Stimulated activated CD4-positive, alpha-beta T cell treated with anti-CD3 and anti-CD28 coated beads, TNF-alpha, amount 100 ng/mL, for 24 hours (primary cell): ENCODE measurements at places on chromosomes 3 and 15.

GRCh38 chr3:193874997-193875593, 260.9 kb upstream of the HES1 start:
- no peak for DNase-seq

DNA sequence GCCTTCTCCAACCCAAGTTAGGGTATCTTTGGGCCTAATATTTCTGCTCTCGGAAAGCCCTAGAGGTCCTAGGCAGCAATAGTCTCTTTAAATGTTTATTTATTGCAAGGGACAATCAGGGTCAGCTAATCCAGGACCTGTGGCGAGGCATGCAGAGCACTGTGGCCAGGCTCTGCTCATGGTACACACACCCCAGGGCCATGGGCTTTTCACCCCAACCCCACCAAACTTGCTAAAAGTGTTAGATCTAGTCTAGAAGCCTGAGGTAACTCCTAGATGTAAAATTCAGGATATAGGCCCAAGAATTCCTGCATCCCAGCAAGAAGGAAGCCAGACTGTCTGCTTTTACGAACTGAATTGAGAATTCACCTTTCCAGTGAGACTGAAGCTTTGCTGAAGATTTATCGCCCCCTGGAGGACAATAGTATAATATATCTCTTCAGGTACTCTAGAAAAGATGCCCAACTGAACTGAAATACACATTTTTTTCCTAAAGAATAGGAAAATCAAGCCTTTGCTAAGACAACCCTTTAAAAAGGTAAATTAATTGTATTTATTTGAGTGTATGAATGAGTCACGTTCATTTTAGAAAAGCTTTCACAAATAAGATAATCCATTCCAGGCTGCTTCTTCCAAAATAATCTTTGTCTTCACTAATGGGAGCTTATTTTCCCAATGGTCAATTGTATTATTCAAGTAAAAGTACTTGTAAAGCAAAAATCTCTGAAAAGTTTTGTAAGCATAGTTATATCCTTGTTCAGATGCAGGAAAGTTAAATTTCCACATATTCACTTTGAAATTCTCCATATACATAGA, 89.8 kb downstream of the LRRC3B start:
- no peak for DNase-seq

GRCh38 chr15:72116731-72117485, 1.0 kb downstream of the MYO9A start:
- DNase-seq: no peak

DNA sequence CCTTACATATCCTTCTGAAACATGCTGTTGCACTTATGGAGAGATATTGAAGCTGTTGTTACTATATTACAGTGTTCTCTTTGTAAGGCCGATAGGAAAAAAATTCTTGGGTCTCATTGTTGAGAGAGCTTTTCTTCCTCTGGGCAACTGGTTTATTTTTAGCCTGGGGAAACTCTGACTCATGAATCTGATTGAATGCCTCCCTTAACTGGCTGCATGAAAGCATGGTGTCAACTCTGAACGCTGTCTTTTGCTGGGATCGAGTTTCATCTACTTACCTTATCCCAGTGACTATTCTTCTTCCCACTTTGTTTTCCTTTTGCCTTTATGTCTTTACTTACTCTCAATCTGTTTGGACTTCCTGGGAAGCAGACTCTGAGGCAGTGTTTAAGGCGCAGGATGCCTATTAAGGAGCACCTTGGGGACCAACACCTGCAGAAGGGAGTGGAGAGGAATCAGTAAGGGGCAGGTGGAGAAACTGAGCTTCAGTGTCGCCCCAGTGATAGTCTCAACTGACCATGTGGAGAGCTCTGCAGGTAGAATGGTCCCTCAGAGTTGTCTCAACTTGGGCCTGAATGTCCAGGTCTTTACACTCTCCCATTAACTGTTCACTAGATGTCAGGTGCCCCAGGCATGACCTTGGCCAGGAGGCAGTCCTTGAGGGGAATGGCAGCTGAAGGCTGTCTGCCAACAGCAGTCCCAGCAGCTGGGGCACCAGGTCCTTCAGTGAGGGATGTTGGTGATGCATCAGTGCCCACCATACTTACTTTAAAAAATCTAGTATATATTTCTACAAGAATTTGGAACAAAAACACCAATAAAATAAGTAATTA, 88.9 kb upstream of the CCNL1 start:
- DNase-seq: no peak

GRCh38 chr3:130925628-130926027, 31.7 kb downstream of the ATP2C1 start:
- DNase-seq: no peak

GRCh38 chr15:100385300-100386050, 43.7 kb upstream of the ADAMTS17 start:
- DNase-seq: no peak

DNA sequence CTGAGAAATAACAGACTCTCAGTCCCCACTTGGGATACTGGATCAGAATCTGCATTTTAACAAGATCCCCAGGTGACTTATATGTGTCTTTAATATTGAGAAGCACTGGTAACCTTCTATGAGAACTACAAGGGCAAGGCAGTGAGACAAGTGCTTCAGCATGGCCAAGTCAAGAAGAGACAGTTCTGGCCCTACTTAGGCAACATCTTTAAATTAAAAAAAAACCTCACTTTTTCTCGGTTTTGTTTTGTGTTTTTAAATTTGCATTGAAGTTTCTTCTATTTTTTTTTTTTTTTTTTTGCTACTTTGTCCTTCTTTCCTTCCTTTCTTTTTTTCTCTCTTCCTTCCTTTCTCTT, 42.5 kb upstream of the SPTSSB start:
- no peak for DNase-seq

GRCh38 chr3:53114412-53115074, 15.7 kb downstream of the RFT1 start:
- no peak for DNase-seq

GRCh38 chr3:37820286-37820685, 41.4 kb upstream of the CTDSPL start:
- DNase-seq: no peak

GRCh38 chr3:56075089-56075488, 393.2 kb downstream of the ERC2 start:
- DNase-seq: no peak

DNA sequence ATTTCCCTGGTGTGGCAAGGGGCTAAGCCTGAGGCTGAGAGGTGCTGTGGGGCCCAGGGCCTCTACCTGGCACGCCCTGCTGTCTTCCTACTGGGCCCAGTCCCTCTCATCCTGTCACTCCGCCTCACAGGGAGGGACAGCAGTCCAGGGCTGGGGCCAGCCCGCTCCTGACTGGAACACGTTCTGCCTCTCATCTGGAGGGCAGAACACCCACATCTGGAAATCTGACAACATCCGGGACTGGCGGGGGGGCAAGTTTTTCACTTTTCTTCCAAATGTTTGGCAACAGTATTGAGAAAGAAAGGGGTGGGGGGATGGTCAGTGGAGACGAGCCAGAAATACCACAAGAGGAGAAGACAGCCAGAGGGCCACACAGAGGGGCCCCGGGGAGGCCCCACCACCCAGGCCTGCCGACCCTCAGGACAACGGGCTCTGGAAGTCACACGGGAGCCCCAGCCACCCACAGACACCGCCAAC, 1.8 kb upstream of the MYL3 start:
- DNase-seq: no peak

DNA sequence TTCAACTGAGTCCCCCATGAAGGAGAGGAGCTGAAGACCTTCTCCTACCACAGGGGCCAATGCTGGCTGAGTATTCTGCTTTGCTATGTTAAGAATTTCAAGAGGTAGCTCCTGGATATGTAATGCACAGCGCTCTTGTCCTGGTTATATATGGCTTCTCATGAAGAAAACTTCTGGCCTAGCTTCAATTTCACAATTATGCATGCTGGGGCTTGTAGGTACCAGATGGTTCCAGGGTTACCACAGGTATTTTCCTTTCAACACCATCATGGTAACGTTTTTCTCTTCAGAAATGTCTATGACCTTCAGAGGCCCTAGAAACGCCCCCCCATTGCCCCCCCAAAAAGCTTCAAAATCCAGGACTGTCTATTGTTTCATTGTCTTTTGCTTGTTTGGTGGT, 311.7 kb upstream of the ICE2 start:
- no peak for DNase-seq

GRCh38 chr3:58535531-58536500, 1.2 kb downstream of the ACOX2 start:
- no peak for DNase-seq

DNA sequence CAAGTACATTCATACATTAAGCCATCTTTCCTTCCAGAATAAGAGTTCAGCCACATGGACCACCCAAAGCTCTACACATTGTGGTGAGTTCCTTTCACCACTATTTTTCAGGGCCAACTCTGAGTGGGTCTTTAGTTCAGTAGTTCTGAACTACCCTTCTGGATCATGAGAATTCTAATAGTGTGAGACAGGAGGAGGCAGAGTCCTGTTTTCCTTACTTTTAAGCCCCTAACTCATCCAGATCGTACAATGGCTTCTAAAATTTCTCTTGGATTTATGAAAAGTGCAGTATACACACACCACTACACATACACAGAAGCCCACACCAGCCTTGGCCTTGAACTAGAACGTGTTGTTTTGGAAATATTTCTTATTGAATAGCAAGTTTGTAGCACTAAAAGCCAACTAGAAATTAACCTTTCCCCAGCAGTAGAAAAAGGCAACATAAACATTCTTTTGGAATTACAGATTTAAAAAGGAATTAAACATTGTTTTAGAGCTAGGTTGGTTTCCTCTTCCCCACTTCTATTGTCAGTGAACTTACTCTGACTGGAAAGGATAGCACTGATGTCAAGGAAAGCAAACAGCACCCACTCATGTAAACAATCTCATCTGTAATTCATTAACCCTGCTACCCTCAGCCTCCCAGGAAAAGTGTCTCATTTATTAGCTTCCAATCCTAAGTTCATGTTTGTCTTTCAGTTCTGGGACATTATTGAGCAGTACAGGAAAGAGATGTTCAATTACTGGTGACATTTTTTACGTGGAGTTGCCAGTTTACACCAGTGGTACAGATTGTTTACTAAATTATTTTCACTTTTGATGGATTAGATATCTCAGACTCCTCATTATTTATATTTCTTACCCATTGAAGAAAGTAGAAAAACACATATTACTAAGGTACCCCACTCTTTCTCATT, 95.7 kb upstream of the AGTR1 start:
- no peak for DNase-seq

DNA sequence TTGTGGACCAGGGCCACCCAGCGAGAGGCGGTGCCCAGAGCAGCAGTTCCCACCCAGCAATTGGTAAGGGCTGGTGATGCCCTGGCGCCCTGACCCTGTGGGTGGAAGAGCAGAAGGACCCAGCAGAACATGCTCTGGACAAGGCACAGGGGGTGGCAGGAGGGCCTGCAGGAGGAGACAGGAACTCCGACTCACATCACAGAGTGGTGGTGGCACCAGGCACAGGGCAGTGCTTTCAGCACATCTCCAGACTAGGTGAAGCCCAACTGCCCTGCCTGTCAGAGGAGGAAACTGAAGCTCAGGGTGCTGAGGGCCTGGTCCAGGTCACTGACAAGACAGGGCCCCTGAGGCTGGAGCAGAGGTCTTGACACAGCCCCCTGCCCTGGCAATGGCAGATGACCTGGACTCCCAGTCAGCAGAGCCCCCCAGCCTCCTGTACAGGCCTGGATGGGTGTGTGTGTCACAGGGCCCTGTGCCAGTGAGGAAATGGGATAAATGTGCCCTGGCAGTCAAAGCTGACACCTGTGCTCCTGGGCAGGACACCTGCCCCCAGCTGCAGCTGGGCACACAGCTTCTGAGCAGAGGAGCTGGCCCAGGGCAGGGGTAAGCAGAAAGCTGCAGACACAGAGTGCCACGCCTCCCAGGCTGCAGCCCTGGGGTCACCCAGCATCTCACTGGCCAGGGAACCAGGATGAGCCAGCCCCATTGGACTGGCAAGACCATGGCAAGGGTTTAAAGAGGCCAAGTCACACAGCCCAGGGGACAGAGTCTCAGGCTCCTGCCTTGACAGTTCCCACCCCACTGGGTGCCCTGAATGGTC, 11.4 kb downstream of the KLF15 start:
- no peak for DNase-seq

DNA sequence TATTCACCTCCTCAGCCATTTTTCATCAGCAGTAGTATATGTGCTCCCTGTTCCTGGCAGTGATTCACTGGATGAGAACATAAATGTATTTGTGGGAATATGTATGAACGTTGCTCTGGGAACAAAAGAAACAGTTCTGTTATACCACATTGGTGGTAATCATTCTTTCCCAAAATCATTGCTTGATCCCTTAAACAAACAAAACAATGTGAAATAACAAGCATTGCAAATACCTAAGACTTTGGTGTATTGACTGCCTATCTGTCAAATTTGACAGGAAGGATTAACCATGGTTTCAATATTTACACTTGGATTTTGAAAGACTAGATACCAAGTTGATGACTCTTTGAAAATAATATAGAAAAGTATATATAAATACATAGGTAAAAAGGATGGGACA, 284.1 kb downstream of the FHIT start:
- DNase-seq: no peak

DNA sequence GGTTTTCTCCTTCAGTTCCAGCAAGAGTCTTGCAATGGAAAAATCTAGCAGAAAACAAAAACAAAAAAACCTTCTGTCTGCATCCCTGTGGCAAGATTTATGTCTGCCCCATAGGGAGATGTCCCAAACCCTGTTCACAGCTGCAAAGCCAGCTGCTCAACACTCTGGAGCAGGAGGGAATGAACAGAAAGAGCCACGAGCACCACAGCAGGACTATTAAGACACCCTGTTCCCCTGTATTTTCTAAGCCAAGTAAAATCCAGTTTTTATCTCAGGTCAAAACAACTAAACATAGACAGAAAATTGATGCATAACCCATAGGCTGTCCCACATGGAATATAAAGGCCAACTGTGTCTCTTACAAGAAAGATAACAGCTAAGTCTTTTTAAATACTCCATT, 357.9 kb downstream of the LSAMP start:
- DNase-seq: no peak

DNA sequence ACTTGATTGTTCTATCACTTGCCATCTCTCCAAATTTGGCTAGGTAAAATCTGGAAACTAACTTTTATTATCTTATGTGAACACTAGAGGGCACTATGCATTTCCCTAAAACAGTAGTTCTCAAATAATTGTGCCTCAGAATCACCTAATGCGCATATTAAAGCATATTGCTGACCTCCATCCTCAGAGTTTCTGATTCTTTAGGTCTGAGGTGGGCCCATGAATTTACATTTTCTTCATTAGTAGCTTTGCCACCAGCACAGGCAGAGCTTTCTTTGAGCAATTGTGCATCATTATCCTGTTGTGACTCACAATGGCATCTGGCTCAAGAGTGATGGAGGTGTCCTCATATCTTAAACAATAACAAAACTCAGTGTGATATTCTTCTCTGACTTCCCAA, 17.5 kb upstream of the BCHE start:
- no peak for DNase-seq

DNA sequence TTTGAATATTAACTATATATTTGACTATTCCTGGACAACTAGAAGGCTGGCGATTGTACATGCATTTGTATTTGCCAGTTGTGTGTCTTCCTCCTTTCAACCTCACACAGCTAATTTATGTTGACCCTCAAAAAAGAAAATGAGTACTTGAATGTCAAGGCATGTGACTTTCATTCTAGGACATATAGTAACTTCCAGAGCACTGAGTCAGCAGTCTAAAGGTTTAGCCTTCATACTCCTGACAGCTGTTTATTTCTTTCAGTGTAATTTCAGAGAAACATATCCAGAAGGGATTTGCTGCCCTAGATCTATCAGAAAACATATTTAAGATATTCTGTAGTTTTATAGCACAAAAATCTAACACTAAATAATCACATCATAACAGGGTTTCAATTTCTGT, 74.6 kb upstream of the GOLGA8J start:
- DNase-seq: no peak
